ENCODE measurements at places on chromosomes 5 and 9.

- DNase-seq, result no peak
Observed at GRCh38 chr5:143176048-143176447, 227.4 kb downstream of the NR3C1 start.

DNA sequence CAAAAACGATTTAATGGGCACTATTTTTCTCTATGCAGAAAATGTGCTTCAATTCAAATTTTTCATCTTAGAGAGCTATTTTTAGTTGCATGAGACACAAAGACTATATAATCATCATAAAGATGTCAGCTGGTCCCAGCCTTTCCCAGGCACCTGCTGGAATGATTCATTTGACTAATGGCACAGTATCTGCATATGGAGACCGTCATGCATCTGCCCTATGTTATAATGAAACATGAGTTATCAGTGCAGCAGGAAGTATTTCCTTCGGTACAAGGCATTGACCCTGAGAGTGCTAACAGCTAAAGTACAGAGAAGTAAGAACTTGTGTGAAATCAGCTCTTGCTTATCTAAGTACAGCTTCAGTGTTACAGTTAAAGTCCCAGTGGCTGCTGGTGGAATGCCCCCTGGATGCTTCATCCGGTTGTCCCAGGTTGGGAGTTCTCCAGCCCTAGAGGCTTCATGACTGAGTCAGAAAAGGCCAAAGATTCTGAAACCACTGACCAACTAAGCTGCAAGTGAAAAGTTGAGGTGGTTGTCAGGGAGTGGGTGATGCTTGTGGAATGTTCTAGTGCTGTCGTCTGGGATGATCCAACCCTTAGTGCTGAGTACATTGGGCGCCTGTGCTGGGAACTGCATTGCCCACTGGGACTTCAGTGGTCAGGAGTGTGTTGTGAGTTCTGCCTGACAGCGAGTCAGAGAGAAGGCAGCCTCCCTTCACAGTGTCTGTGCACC is 57.2 kb downstream of the MTRR start:
- DNase-seq, result no peak

- no peak for DNase-seq
Observed at GRCh38 chr5:98069876-98070512, 703.5 kb upstream of the RGMB start.

DNA sequence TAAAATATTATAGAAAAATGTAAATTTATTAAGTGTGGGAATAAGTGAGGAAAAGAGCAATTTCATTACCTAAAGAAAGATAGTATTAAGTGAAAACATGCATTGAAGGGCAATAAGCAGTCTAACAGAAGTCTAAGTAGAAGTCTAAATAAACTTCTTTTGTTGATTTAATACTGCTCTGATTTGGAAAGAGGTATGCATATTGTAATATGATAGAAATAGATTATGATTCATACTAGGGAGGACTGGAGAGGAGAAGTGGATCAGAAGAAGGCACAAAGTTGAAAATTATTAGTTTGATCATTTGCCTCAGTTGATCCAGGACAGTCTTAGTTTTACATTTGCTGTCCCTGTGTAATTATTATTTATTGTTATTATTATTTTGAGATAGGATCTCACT is 6.6 kb upstream of the ERBIN start:
- no peak for DNase-seq

GRCh38 chr9:135165003-135165711 is 77.7 kb downstream of the OLFM1 start:
- no peak for DNase-seq

DNA sequence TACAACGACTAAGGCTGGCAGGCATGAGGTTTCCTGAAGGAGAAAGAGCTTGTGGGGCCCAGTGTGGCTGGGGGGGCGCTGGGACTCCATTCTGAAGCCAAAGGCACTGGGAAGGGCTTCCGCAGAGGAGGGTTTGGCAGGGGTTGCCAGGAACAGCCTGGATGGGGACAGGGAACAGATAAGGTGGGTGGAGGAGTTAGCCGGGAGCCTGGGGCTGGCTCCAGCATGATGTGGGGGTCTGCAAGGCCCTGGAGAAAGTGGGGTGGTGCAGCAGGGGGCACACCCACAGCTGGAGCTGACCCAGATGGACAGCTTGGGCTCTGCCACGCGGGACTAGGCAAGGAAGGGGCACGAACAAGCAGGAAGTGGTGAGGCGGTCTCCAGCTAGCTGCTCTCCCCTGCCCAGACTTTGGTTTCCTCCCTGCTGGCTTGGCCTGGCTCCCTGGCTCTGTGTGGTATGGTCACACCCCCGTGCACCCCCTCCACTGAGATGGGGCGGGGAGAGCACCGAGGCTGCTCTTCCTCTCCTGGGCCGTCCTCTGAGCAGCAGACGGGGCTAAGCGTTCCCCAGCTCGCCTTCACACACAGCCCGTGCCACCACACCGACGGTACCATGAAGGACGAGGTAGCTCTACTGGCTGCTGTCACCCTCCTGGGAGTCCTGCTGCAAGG is at the start of gene LTC4S:
TSS of gene LTC4S (plus strand) at position 519 of the 672 bp plus-strand sequence. CDS start at position 614, 95 bp downstream.
- peak; percentile 96 for DNase-seq

DNA sequence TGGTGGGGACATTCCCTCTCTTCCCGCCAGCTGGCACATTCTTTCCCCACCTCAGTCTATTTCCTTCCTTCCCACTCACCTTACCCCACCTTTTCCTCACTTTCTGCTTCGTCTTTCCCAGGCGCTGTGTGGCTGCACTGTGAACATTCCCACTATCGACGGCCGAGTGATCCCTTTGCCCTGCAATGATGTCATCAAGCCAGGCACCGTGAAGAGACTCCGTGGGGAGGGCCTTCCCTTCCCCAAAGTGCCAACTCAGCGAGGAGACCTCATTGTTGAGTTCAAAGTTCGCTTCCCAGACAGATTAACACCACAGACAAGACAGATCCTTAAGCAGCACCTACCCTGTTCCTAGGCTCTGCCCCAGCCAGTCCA is 7.3 kb downstream of the DNAJB5 start:
- no peak for DNase-seq

- no peak for DNase-seq
Observed at GRCh38 chr5:142259758-142260157, 65.1 kb downstream of the SPRY4 start.

GRCh38 chr9:20178197-20178596 is 389.4 kb upstream of the SLC24A2 start:
- DNase-seq, result no peak

DNA sequence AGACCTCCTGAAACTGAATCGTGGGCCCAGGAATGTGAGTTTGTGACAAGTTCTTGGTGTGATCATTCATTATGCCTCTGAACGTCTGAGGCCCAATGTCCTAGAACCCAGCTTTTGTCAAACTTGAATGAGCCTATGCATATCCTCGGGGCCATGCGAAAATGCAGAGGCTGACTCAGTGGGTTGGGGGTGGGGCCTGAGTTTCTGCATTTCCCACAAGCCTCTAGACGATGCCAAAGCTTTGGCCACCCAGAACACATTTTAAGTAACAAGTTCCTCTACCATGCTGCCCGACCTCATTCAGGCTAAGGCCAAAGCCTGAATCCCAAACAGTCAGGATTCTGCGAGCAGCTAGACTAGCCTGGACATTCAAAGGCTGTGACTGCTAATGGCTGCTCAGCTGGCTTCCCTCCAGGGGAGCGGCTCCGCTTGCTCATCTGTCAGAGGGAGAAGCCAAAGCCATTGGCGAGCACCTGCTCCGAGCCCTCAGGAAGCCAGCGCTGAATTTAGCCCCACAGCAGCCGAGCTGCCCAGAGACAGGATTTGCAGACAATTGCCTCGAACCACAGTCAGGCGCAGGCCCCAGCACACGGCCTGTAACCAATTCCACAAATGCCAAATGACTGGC is 177.5 kb downstream of the ZDHHC21 start:
- DNase-seq, result no peak

DNA sequence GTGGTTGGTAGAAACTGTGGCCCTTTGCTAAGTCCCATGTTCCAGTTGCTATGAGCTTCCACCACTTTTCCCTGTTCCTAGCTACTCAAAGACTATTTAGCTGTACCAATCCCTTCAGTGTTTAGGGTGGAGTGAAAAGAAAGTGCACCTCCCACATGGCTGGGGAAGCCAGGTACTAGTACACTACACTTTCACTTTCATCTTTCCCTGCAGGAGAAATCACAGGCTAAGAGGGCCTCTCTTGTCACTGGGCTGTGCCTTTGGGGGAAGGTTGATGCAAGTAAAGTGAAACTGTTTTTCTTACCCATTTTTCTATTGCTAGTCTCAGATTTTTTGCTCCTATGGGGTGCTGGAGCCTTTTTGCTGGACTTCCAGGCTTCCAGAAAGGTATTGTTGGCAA is 33.5 kb upstream of the CKS2 start:
- no peak for DNase-seq

GRCh38 chr5:8062521-8062920 is 193.6 kb downstream of the MTRR start:
- DNase-seq, result no peak

- DNase-seq, result peak; percentile 91
Observed at GRCh38 chr9:19464764-19465585, 56.2 kb downstream of the ACER2 start.

GRCh38 chr5:154851351-154851750 is 948 bp upstream of the FAXDC2 start:
- DNase-seq, result no peak

DNA sequence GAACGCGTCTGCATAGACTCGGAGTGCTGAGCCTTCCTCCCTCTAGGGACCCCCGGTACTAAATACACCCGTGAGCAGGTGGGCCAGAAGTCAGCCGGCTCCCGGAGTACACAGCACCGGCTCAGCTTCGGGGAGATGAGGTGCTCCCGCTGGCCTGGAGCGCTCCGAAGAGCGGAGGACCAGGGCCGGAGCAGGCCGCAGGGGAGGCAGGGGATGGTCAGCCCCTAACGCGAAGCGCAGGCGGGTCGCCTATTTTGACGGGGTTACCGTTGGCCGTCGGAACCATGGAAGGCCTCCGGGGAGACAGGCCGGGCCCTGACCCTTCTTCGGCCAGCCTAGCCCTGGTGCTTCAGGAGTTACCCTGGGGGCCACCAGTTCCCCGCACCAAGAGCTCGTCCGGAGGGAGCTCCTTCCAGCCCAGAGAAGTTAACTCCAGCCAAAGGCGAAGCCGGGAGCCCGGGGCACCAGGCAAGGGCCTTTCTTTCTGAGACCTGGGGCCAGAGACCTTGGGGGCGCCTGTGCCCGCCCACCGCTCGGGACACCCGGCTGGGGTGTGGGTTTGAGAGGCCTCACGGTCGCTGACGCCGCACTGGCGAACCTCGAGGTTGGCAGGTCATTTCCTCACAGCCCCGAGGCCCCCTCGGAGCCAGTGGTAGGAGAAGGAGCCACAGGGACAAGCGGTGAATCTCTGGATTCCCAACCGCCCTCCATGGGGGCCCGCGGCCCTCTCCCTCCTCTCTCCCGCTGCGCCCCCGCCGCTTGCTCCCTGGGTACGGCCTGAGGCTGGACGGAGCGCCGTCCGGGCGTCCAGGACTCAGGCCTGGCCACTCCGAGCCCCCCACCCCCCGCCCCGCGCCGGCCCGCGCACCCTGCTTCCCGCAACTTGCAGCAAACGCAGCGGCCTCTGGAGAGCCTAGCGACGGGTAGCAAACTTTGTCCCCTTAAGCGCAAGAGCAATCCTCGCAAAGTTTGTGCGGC is 3.4 kb upstream of the IRX4 start:
- DNase-seq, result no peak

- no peak for DNase-seq
Observed at GRCh38 chr5:9197881-9198260, 348.0 kb downstream of the SEMA5A start.

- no peak for DNase-seq
Observed at GRCh38 chr9:71357346-71357745, 235.9 kb upstream of the TRPM3 start.

- DNase-seq, result no peak
Observed at GRCh38 chr9:125511789-125512660, 195.0 kb downstream of the MAPKAP1 start.

- no peak for DNase-seq
Observed at GRCh38 chr9:31536471-31536870, 848.0 kb upstream of the ACO1 start.

GRCh38 chr5:142315096-142315900 is 9.5 kb downstream of the SPRY4 start:
- no peak for DNase-seq

- DNase-seq, result no peak
Observed at GRCh38 chr9:134726722-134727034, 85.1 kb downstream of the COL5A1 start.

GRCh38 chr5:157172403-157172802 is 6.3 kb upstream of the GARIN3 start:
- DNase-seq, result no peak

DNA sequence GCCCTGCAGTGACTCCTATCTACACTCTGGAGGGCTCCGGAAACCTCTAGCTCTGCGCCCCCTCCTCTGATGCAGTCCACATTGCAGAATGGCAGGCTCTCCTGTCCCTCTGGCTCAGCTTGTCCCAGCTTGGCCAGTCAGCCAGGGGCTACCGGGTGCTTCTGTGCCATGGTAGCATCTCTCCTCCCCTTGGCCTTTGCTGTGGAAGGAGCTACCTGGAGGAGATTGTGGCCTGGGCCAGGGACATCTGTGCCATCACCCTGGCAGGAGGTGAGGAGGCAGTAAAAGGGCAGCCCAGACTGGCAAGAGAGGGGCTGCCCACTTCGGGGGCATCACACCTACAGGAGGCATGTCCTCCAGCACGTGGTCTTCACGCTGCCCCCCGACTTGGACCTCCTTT is 38.1 kb upstream of the FCN1 start:
- peak; percentile 70 for DNase-seq

DNA sequence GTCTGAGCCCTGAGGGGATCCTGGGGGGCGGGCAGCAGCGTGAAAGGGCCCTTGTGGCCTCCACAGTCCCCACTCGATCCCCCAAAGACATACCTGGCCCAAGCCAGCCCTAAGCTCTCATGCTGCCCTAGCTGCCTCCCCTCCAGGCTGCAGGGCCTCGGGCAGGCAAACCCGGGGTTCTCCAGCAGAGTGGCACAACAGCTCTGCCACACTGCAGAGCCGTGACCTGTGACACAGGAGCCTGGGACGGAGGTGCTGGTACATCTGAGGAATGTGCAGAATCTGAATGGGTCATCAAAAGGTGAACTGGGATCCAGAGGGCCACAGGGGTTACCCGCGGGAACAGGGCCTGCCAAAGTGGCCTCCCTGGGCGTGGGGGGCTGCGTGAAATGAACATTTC is 163.2 kb downstream of the DAB2IP start:
- no peak for DNase-seq

- DNase-seq, result no peak
Observed at GRCh38 chr9:12539580-12539975, 153.6 kb upstream of the TYRP1 start.

DNA sequence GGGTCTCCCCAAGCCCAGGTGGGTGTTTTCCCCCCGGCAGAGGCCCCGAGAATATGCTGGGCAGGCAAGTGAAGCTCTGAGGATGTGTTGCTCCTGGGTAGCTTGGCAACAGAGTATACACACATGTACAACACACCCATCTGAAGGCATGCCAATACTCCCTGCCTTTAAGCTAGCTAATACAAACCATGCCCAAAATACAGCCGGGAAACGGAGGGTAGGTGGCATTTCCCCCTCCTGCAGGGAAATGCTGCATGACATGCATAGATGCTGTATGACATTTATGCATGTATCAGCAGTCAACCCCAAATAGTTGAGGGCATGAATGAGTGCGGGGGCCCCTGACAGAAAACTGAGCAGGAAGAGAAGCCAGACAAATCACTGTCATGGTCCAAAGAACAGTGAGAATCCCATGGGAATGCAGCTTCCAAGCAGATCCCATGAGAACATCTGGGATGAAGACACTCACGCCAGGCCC is 614.1 kb downstream of the EBF1 start:
- no peak for DNase-seq

- no peak for DNase-seq
Observed at GRCh38 chr9:138116521-138116920, 238.9 kb downstream of the CACNA1B start.

GRCh38 chr5:12683249-12683648 is 779.0 kb upstream of the CTNND2 start:
- DNase-seq, result no peak

GRCh38 chr5:581266-581665 is 30.9 kb upstream of the CEP72 start:
- peak; percentile 62 for DNase-seq

Measured in lower leg skin (tissue), 4 donors.